HCT116 (cell line): ENCODE measurements at places on chromosomes 12 and 14. TPM values are rescaled to one million over a fixed set of nuclear protein-coding genes. Genes with fewer than 3 reads are reported as not detected.
A peak's percentile ranks its signal among the peaks of the same experiment; 100 is the strongest.

DNA sequence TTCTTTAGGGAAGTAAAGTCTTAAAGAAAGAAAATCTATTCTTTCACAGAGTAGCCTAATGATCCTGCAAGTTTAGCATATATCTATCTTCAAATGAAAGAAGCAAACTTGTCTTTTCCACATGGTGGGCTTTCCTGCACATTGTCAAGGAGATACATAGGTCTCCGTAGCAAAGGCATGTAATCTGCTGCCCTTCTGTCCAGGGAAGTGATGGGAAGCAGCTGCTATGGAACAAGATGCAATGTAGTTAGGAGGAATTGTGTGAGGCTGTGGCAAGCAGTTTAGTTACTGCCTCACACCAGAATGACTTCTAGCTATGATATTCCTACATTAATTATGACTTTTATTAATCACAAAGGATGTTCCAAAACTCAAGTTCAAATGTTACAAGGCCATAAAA is 174.4 kb downstream of the PDZRN4 start:
- H3K27ac ChIP-seq: no peak overlapping the region
- H3K4me3 ChIP-seq: no peak overlapping the region
- no peaks in the 10 kb centered on the region for H3K4me1 ChIP-seq
- H3K36me3 ChIP-seq: no peaks in the 10 kb centered on the region
- DNase-seq: no peak
- no peaks in the 10 kb centered on the region for H3K27me3 ChIP-seq

DNA sequence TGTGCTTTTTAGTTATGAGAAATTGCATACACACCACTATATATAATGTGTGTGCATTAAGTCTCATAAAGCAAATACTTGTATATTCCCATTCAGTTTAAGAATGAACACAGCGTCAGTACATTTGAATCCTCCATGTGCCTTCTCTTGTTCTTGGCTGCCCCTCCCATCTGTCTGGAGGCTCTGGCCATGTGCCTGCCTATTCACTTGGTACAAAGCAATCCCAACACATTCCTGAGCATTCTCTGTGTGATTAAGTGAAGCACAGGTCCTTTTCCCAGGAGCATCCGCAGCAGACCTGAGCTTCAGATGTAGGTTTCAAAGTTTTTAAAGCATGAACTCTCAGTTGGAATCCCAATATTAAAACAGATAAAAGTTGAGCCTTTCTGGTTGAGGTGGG is 58.7 kb downstream of the POLR3B start:
- no peak overlapping the region for H3K4me3 ChIP-seq
- peaks cover 24% of the 10 kb centered on the region for H3K4me1 ChIP-seq
- H3K36me3 ChIP-seq: no peaks in the 10 kb centered on the region
- no peak for DNase-seq
- no peaks in the 10 kb centered on the region for H3K27me3 ChIP-seq
- no peak overlapping the region for H3K27ac ChIP-seq

GRCh38 chr12:47818467-47819137 is 1.1 kb downstream of the HDAC7 start:
- H3K4me3 ChIP-seq: peak overlapping the region; percentile 86
- no peaks in the 10 kb centered on the region for H3K27me3 ChIP-seq
- H3K36me3 ChIP-seq: no peaks in the 10 kb centered on the region
- H3K4me1 ChIP-seq: peaks cover 39% of the 10 kb centered on the region
- no peak for DNase-seq

DNA sequence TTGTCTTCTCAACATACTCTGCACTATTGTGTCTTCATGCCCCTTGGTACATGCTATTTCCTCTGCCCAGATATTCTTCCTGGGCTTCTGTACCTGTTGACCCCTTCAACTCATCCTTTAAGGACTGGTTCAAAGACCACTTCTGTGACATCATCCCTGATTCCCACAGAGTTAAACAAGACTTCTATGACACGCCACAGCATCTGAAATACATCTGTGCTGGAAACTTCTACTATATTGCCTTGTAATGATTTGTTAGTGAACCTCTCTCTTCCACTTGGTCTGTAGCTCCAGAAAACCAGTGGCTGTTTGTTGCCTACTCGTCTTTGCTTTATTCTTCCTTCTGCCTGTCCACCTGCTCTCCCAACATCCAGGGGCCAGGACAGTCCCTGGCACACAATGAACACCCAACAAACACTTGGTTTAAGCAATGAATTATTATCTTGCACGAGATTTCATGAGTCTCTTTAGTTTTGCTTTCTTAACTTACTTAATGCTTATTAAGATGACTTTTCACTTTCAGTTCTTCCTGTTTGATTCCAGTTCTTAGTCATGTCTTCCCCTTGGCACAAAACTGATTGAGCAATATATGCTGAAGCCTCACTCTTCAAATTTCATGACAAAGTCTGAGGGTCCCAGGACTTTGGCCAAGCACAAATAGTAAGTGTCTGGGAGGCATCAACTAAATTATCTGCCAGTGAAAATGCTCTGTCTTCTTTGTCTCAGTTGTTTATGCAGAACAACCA is 485.9 kb downstream of the APAF1 start:
- no peaks in the 10 kb centered on the region for H3K4me1 ChIP-seq
- no peak overlapping the region for H3K27ac ChIP-seq
- H3K4me3 ChIP-seq: no peak overlapping the region
- DNase-seq: no peak

DNA sequence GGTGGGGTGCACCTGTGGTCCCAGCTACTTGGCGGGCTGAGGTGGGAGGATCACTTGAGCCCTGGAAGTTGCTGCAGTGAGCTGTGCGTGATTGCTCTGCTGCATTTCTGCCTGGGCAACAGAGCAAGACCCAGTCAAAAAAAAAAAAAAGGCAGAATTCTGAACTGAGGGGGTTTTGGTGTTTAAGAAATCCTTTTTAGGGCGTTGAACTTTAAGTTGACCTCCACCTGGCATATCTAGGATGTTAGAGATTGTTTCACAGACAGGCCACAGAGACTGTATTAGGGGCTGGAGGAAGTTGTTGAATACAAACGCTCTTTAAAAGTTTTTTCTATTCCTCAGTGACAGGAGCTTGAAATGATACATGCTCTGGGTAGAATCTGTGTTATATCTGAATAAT is 60.5 kb downstream of the FBXW8 start:
- DNase-seq: no peak
- H3K4me3 ChIP-seq: no peak overlapping the region
- H3K36me3 ChIP-seq: no peaks in the 10 kb centered on the region
- no peaks in the 10 kb centered on the region for H3K27me3 ChIP-seq

The CLEC4D gene
- total RNA-seq: not detected

The PROX2 gene
- total RNA-seq: not detected

The RBM19 gene
- total RNA-seq: 30.7 TPM

The MED13L gene
- total RNA-seq: 176 TPM
